HFFc6 (cell line): ENCODE measurements at places on chromosomes 7 and 10. TPM values are rescaled to one million over a fixed set of nuclear protein-coding genes. Genes with fewer than 3 reads are reported as not detected.

DNA sequence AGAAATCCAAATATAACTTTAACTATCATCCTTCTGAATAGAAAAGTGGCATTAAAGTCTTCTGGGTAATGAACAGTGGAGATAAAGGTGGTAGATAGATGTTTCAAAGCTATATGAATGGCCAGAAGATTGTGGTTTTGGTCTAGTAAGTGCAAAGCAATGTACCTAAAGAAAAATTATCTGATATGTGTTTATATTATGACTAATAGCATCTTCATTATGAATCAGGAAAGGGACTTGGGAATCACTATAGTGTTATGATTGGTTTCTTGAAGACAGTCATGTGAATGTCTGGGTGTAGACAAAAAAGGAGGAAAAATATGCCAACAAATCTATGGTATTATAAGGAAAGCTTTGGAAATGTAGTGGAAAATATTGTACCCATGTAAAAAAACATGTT, 3.0 kb downstream of the ZNF518A start:
- peak; percentile 5 for DNase-seq

Gene CALHM2
- 41.0 to 43.8 TPM (median 43.3 TPM) in 3 replicates for total RNA-seq

DNA sequence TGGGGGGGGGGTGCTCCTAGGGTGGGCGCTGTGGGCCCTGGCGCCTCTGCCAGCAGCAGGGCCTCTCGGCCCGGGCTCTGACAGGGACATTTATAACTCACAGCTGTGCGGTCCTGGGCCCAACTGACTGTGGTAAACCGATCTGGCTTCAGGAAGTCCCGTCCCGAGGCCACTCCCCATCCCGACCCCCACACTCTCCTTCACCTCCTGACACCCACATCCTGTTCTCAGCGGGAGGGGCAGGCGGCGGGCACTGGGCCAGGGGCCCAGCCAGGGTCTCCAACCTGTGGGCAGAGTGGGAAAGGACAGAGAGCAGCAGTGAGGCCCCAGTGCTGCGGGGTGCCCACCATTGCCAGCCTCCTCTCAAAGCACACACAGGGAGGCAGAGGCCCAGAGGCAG, 69.1 kb downstream of the ZMIZ1 start:
- DNase-seq = no peak

- no peak for DNase-seq
Measured at GRCh38 chr10:132906836-132907235, 35.5 kb downstream of the CFAP46 start.

DNA sequence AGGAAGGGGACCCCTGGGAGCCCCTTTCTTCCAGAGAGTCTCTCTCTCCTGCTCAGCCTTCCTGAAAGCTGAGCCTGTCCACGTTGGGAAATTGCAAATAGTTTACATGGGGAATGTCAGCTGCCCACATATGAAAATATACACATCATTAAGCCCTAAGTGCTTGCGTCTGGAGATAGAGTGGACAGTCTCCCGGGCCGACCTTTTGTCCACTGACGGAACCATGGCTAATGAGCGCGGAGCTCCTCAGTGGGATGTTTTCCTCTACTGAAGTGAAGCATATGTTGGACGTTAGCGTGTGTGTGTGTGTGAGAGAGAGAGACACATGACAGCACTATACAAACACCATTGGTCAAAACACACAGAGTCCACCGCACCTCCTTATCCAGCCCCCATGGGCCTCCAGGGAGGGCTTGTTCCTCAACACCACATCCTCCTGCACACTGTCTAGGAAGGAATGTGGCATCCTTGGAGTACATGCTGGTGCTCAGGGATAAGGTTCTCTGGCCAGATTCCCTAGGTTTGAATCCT, 128.4 kb downstream of the RGS10 start:
- DNase-seq = peak; percentile 29

DNA sequence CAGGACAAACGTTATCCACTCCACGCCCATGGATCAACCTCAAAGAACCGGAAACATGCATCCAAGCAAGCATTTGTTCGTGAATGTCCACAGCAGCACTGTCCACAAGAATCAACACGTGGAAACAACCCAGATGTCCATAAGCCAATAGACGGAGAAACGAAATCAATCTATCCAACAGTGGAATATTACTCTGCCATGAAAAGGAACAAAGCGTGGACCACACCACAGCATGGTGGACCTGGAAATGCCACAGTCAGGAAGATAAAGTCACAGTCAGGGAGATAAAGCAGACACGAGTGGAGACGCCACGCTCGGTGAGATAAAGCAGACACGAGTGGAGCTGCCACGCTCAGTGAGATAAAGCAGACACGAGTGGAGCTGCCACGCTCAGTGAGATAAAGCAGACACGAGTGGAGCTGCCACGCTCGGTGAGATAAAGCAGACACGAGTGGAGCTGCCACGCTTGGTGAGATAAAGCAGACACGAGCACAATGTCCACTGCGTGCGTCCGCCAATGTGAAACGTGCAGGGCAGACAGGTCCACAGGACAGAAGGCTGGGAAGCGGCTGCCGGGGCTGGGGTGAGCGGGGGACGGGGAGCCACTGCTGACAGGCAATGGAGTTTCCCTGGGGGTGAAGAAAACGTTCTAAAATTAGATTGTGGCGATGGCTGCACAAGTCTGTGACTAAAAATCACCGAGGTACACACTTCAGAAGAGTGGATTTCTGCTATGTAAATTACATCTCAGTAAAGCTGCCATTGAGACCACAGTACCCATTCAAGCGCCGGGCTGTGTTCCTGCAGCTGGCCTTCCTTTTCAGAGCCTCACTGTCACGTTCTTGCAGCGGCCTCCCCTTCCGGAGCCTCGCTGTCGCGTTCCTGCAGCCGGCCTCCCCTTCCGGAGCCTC, 10.6 kb downstream of the GPER1 start:
- DNase-seq = no peak

- no peak for DNase-seq
Measured at GRCh38 chr7:128906766-128907559, 3.5 kb downstream of the KCP start.
